Retinal pigment epithelial cell (primary cell): ENCODE measurements at places on chromosomes 2 and 18.

GRCh38 chr18:6561420-6561861 lies 146.7 kb upstream of the L3MBTL4 start:
- DNase-seq, result peak; percentile 94

- DNase-seq, result no peak
Observed at GRCh38 chr2:170139276-170139967, 38.5 kb upstream of the MYO3B start.

GRCh38 chr18:23493654-23494053 lies 9.7 kb upstream of the RMC1 start:
- no peak for DNase-seq

GRCh38 chr2:165868211-165868610 lies 74.2 kb upstream of the GALNT3 start:
- peak; percentile 22 for DNase-seq

DNA sequence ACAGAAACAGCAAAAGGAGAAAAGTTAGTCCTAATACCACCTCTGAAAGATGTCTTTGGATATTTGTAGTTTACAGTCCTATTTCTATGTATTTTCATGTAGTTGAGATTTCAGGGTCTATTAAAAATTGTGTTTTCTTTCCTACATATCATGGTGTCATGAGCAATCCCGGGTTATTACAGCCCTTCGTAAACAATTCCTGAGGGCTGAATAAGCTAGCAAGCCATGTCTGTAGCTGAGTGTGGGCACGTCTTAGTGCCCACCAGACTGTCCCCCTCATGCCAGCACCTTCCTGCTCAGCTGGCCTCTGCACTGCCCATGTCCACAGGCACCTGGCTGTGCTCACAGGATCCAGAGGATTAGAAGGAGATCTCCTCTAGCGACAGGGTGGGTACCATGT lies 60.6 kb downstream of the CTIF start:
- DNase-seq, result no peak

DNA sequence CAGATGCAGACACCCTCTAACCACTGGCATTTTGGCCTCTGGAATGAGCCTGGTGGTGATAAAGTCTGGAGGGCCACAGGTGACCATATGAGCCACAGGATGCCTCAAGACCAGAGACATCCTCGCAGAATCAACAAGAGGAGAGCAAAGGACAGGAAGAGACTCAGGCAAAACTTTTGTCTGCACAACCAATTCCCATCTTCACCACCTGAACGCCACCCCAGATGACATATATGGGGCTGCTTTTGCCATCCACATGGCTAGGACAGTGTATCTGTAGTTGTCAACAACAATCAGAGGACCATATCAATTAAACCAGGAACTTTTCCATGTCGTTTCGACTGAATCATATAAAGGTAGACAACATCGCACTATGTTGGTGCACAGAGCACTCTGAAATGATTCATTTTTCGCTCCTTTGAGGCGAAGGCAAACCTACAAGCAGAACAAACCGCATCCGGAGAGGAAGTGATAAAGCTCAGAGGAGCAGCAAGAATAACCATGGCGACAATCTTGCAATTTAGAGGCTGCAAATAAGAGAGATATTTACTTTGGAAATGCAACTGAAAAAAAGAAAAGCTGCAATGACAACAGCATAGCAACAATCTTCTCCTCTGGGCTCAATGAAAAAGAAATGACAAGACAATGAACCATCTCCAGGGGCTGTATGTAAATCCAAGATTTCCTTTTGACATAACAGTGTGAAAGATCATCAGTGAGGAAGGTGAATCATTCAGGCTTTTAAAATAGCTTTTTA lies 204.5 kb downstream of the ARL4C start:
- DNase-seq, result no peak

GRCh38 chr2:224925810-224926100 lies 116.5 kb downstream of the DOCK10 start:
- DNase-seq, result no peak

- DNase-seq, result peak; percentile 47
Observed at GRCh38 chr2:62489162-62489561, 16.8 kb downstream of the TMEM17 start.

- no peak for DNase-seq
Observed at GRCh38 chr2:9780368-9781130, 62.7 kb upstream of the TAF1B start.

DNA sequence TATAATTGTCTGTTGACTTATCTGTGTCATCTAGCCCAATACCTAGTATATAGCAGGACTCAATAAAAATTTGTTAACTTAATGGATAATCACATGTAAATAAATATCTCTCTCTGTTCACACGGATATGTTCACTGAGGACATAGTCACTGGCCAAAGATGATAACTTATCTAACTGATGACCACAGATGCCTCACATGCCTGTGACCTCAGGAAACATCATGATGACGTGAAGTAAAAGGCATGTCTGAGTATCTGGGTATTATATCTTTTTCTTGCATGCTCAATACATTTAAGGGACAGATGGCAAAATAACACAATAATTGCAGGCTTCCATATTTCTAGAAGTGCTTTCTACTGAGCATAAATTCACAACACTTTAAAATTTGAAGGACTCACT lies 41.4 kb upstream of the PARD3B start:
- no peak for DNase-seq

DNA sequence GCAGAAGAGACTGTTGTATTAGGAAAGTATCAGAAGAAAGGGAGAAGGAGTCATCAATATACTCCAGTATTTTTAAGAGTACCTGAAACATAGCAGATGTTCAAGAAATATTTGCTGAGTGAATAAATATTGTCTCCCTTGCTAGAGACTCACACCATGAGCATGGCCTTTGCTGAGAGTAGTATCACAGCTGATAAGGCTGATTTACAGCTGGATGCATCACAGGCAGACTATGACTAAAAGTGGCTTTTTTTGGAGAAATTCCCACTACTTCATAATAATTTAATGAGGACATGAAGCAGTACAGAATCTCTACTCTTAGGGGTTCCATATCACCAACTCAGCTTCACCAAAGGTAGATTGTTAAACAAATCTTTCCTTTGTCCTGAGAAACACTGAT lies 373.3 kb downstream of the RBM43 start:
- DNase-seq, result no peak

GRCh38 chr2:199470672-199471442 lies 13.1 kb upstream of the SATB2 start:
- no peak for DNase-seq

- DNase-seq, result no peak
Observed at GRCh38 chr2:180443888-180444287, 436.8 kb upstream of the CWC22 start.

DNA sequence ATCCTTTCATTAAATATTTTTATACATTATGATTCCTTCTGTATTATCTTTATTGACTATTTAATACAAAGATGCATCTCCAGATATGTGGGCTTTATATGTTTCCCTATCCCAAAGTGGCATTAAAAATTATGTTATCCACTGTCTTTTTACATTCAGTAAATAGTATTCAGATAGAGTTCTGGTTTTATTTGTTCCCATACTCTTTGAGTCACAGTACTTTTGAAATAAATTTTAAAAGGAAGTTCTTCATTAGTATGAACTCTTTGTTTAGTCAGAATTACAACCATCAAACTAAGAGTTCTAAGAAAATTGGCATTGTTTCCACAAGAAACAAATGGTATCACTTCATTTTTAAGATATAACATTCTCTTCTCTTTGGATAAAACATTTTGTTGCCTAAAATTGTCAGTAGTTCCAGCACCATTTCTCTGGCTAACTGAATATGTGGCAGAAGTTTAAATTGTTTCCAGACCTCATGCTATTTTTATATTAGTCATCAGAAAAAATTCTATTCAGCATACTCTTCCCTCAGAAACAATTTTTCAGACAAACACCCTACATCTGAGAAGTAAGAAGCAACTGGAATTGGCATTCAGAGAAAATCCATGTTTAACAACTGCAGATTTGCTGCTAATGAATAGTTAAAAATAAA lies 88.5 kb upstream of the COL5A2 start:
- DNase-seq, result no peak

DNA sequence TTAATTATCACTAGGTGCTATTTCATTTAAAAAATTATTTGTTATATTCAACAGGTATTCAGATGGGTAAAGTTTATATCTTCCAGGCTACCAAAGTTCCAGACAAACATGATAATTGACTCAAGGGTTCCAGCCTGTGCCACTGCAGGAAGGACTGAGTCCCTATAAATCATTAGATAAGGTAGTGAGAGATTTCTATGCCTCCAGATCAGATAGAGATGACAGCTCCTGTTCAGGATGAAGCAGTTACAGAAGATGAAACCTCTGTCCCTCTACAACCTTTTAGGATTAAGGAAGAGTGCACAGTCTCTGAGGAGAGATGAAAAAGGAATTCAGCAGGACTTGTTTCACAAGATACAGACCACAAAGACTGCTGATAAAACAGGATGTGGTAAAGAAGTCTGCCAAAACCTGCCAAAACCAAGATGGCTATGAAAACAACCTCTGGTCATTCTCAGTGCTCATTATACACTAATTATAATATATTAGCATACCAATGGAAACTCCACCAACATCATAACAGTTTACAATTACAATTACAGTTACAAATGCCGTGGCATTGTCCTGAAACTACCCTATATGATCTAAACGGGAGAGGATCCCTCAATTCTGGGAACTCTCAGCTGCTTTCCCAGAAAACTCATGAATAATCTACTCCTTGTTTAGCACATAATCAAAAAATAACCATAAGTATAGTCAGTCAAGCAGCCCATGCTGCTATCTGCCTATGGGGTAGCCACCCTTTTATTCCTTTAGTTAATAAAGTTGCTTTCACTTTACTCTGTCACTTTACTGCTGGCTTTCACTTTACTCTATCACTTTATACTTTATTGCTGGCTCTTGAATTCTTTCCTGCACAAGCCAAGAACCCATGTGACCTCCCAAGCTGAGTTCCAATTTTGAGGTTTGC lies 288.5 kb downstream of the PDE11A start:
- no peak for DNase-seq

DNA sequence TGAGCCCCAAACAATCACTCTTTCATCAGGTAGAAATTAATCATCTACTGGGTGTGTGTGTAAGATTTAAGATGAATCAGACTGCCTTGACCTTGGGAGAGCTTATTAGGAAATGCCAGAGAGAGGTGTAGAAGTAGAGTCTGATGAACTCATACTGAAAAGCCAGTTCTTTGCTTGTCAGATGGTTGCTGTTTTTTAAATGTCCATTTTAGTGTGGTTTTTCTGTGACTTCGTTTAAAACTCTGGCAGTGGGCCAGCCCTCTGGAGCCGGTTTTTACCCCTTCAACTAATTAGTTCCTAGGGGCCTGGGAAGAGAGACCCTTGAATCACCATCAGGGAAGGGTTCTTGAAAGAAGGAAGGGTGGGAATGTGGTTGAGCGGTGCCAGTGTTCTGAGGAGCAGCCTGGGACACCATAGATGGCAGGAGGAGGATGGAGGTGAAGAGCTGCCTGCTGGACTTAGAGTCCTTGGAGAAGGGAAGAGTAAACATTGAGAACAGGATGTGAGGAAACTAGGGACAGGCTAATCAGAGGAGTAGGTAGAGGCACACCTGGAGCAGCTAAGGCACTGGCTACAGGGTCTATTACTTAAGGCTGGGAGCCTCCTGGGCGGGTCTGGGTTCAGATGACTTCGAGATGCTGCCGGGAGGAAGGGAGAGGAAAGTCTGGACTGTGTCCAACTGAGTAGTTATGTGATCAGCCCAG lies 66.1 kb downstream of the LRRFIP1 start:
- no peak for DNase-seq

DNA sequence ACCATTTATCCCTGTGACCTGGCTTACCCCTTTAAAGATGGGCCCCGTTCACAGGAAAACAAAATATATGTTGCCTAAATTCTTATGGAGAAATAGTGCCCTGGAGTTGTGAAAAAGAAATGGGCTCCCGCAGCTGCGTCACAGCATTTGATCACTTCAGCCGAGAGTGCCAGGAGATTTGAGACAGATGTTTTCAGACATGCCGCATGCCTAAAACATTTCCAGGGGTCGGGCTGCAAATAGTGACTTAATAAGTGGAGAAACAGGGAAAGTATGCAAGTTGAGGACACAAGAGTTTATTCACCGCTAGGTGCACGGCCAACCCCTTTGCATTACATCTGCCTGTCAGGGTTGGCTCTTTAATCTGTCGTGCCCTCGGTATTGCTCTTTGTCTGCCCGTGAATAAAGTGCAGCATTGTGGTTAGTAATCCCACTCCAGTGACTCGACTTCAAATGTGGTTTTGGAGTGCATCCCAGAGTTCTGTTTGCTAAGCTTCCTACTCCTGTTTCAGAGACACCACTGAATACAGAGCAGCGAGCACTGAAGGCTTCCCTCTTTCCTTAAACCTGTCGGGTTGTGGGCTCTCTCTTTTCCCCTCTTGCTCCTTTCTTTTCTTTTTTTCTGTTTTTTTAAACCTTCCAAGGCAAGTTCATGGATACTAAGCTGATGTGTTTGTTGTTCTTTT lies 187.5 kb downstream of the LTBP1 start:
- DNase-seq, result peak; percentile 96
